ENCODE measurements at places on chromosomes 1 and 21.

- no peak for DNase-seq
These were observed 33.1 kb downstream of the SLC2A7 start for GRCh38 chr1:8992936-8993687.

GRCh38 chr1:101205457-101205856 lies 31.4 kb upstream of the S1PR1 start:
- DNase-seq: no peak

DNA sequence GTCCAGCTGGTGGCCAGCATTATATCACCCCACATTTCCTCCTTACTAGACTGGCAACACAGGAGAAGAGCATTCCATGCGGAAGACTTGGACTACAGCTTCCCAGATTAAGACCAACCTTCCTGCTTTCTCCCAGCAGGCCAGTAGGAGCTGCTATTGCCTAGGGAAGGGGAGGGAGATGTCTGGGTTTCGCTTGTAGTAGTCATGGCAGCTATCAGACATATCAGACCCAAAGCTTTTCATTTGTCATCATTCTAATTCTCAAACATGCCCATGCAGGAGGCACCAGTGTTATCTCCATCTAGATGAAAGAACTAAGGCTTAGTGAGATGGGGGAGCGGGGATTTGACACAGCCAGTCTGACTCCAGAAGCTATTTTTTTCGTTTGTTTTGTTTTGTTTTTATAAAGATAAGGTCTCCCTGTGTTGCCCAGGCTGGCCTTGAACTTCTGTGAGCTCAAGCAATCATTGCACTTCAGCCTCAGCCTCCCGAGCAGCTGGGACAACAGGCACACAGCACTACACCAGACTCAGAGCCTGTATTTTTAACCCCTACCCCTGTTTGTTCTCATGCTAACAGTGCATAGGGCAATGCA lies 4.5 kb downstream of the PLA2G2A start:
- no peak for DNase-seq

DNA sequence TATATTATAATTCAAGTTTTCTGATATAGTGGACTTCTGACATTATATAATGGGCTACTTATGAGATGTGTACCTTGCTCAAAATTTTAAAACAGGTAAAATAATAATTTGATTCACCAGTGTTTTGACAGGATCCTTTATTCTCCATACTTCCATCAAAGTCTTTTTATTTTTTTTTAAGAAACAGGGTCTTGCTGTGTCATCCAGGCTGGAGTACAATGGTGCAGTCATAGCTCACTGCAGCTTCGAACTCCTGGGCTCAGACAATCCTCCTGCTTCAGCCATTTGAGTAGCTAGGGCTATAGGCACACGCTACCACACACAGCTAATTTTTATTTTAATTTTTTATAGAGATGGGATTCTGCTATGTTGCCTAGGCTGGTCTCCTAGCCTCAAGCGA lies 129.4 kb downstream of the NRDC start:
- DNase-seq: no peak

- peak; percentile 43 for DNase-seq
These were observed 569 bp upstream of the DAB1 start for GRCh38 chr1:57424231-57425027.

- DNase-seq: no peak
These were observed 82.3 kb upstream of the CACHD1 start for GRCh38 chr1:64387389-64388285.
